Motor neuron (in vitro differentiated cells): ENCODE measurements at places on chromosomes 12 and 14. TPM values are rescaled to one million over a fixed set of nuclear protein-coding genes. Genes with fewer than 3 reads are reported as not detected.
A peak's percentile ranks its signal among the peaks of the same experiment; 100 is the strongest.

DNA sequence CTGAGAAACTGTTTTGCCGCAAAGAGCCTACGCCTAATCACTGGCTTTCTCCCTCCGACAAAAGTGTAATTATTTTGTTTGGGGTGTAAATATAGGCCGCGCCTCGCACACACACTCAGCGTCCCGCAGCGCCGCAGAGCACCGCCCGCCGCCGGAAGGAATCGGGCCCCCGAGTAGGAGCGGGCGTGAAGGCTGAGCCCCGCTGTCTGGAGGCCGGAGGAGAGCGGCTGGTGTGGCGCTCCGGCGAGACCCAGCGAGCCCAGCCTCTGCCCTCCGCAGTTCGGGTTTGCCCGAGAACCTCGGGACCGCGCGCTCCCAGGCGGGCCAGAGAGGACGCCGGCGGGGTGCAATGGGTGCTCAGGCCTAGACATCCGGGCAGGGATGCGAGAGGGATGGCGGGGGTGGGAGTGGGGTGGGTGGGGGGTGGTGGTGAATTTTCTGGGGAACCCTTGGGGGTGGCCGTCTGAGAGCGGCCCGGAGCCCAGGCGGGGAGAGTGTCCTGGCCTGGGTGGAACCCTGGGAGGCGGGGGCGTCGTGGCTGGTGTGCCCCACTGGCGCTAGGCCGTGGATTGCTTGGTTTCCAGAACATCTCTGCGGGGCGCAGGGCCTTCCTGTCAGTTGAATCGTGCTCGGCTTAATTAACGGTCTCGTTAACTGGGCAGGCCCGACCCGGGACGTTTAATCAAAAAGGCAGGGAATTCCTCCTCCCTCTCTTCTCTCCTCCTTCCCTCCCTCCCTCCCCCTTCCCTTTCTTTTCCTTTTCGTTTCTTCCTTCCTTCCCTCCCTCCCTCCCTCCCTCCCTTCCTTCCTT, 4.7 kb upstream of the LHX5 start:
- no peak for ATAC-seq

DNA sequence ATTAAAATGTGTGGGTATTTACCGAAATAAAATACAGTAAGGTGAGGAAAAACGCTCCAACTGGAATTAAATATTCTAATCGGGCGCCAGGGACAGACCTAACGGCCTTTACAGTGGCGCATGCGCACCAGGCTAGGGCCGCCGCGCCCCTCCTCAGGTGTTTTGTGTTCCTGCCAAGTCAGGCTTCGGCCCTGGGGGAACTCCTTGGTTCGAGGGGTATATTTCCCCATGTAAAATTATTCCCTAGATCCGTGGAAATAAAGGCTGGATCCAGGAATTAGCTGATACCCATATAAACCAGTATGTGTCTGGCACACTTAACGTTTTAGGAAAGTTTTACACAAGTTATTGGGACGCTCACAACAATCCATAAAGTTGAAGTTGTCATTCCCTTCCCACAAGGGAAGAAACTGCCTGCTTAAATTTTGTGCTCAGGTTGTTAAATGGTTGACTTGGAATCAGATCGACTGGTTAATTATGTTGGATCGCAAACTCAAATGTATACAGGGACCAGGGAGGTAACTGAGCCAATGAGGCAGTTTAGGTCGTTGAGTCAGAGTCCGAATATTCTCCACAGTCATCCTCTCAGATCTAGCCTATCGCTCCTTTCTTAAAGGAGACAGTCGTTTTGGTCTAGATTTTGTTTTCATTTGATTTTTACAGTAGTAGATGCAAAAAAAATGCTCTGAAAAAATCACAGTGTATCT, 621 bp upstream of the ANAPC7 start:
- peak; percentile 46 for ATAC-seq

DNA sequence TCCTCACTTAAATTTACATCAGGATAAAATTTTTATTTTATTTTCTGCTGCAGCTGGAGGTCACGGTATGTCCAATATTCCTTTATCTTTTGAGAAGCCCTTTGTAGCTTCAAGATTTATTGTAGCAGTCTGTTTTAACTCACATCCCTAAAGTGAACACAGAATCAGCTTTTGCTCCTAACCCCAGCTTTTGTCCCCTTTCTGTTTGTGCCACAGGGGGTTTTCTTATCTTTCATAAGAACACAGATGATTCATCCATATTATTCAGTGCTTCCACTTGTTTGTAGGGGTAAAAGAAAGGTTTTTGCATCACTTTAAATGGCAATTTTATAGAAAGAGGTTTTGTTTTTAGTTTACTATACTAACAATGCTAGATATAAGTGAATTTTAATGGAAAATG, 21.8 kb upstream of the PIK3C2G start:
- ATAC-seq: no peak

DNA sequence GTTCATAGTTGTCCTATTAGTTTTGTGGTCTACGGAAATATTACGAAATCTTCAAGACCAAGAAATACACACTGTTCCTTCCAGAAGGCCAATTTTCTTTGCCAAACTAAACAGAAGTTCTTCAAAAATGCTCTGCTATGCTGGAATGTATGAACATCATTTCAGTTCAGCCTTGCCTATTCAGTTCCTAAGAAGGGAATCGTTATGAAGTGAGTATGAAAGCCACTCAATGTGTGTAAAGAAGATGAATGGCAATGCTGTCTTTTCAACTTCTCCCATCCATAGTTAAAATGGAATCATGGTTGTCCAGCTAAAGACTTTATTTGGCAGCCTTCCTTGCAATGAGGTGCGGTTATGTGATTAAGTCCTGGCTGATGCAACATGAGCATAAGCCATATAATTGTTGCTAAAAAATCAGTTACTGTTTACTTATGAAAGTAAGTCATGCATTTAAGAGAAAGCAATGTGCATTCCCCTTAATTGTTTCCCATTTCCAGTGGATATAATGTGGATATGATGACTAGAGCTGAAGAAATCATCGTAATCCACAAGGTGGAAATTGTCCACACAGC, 73.8 kb upstream of the PTPRR start:
- ATAC-seq: no peak

DNA sequence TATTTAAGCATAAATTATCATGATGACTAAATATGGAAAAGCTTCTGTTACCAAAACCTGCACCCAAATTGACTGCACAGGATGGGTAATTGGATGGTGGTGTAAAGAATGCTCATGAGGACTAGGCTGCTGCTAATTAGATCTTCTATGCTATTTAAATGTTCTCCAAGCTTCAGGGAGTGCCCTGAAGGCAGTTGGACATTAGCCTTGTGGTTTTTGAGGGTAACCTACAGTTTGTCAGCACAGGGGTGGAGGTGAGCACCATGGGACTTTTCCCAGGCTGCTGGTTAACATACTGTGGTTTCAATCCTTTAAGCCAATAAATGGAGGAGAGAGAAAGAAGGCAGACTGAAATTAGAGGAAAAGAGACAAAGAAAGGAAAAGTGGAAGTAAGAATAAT, 145.0 kb downstream of the WIF1 start:
- peak; percentile 76 for ATAC-seq

GRCh38 chr12:38386205-38386985, 69.8 kb downstream of the ALG10B start:
- peak; percentile 47 for ATAC-seq

DNA sequence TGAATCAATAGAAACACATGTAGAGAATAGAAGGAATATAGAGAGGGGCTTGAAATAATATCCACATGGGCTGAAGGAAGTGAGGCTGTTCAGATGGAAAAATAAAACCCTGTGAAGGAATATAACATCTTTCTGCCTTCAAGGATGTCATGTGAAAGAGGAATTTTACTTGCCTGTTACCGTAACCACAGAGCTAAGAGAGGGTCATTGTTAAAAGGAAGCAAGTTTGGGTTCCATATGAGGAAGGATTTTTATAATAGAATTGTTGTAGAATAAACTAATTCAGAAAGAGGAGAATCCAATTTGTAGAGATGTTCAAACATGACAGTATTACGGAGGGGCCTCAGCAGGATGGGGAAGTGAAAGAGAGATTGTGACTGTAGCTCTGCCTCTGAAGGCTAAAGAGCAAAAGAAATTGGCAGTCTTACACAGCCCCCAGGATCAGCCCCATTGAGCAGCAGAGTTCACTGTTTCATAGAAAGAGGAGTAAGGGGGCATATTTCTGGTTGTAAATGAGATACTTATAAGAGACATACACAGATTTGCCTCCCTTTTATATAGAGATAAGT, 41.8 kb upstream of the PTPRR start:
- no peak for ATAC-seq

- no peak for ATAC-seq
Measured at GRCh38 chr12:46400406-46400805, 27.8 kb upstream of the SLC38A2 start.

DNA sequence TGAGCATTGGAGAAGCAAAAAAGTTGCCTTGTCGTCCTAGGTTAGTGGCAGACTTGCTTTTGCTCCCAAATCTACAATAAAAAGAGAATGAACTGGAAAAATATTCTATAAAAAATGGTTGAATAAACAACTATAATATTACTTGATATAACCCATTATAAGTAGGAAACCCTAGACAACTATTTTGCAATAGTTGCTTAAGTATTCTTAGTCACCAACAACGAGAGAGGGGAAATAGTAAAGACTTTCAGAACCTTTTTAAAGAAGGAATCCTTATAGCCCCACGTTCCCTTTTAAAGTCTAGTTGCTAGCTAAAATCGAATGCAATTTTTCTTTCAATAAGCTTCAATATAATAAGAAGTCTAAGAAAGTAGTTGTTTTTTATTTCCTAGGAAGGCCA, 17.5 kb downstream of the AQP6 start:
- no peak for ATAC-seq

- ATAC-seq: no peak
Measured at GRCh38 chr12:61232040-61232439, 1028.2 kb upstream of the USP15 start.

DNA sequence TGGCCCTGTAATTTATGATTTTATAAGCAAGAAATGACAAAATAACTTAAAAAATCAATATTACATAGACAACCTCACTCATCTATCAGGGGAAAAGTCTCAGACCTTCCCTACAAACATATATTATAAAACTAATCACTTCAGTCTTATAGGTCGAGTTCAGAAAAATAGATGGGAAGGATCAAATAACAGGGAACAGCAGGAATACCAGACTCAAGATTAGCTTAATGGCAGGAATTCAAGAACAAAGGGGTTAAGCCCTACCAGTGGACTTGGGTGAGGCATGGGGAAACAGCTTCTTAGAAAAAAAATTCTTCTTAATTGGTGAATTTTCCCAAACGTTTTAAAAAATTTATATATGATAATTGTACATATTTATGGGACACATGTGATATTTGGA, 51.6 kb upstream of the CRY1 start:
- ATAC-seq: no peak

Gene CCDC184
- total RNA-seq: 5.6 and 6.4 TPM in 2 replicates

Gene OAS3
- 0.43 and 1.1 TPM in 2 replicates for total RNA-seq

Gene CPNE6
- total RNA-seq: 0.98 and 1.2 TPM in 2 replicates

Gene CCDC198
- total RNA-seq: 0.73 TPM in 1 of 2 replicates, not detected in the other

Gene RTL1
- 0.14 and 0.25 TPM in 2 replicates for total RNA-seq
